ENCODE measurements at places on chromosomes 12 and 14.

DNA sequence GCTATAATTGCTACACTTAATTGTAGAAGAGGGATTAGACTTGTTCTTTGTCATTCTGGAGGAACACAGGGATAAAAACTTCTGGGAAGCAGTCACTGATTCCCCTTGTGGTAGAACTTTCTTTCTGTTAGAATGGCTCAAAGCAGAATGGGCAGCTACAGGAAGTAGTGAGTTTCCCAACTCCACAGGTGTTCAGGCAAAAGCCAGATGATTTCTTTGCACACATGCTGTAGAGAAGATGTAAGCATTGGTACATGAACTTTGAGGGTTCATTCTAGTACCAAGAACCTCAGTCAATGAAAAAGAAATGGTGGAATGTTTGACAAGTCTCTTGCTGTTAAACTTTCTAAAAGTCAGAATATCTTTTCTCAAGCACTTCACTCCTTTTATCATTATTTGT, 4.3 kb downstream of the NDUFA9 start:
- no peak for DNase-seq

DNA sequence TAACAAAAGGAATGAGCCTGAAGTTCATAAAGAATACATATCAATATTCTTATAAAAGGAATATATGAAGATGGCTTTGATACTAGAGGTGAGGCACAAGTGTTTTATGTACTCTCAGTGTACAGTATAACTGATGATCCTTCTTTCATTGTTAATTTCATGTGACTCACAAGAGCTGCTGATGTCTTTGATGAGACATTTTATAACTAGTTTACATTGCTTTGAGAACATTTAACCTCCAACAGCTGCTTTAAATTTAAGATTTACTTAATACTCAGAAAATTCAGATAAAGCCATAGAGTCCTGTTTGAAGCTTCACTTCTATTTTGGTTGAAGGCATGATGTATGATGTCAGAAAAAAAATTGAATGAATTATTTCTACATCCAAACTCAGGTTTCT, 59.8 kb downstream of the WASHC4 start:
- no peak for DNase-seq

- peak; percentile 30 for DNase-seq
Observed at GRCh38 chr12:47870175-47870781, 34.5 kb downstream of the VDR start.

DNA sequence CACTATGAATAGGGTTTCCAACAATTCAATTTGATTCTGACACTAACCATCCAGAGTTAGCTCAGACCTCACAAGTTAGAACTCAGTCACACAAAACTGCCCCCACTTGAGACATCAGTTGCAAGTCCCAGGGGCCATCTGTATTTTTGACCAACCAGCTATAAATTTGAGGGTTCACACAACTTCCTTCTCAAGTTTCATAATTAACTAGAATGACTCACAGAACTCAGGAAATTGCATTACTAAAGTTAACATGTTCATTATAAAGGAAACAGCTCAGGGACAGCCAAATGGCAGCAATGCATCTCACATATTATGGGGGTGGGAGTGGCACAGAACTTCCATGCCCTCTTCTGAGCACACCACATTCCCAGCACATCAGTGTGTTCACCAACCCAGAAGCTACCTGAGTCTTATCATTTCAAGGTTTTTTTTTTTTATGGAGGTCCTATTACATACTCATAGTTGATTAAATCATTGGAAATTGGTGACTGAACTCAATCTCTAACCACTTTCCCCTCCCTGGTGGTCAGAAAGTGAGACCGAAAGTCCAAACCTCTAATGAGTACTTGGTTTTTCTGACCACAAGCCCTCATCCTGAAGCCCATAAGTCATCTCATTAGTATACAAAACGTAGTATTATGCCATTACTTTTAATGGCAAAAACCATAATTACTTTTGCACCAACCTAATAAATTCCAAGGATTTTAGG, 1721.5 kb upstream of the SEL1L start:
- DNase-seq = no peak

DNA sequence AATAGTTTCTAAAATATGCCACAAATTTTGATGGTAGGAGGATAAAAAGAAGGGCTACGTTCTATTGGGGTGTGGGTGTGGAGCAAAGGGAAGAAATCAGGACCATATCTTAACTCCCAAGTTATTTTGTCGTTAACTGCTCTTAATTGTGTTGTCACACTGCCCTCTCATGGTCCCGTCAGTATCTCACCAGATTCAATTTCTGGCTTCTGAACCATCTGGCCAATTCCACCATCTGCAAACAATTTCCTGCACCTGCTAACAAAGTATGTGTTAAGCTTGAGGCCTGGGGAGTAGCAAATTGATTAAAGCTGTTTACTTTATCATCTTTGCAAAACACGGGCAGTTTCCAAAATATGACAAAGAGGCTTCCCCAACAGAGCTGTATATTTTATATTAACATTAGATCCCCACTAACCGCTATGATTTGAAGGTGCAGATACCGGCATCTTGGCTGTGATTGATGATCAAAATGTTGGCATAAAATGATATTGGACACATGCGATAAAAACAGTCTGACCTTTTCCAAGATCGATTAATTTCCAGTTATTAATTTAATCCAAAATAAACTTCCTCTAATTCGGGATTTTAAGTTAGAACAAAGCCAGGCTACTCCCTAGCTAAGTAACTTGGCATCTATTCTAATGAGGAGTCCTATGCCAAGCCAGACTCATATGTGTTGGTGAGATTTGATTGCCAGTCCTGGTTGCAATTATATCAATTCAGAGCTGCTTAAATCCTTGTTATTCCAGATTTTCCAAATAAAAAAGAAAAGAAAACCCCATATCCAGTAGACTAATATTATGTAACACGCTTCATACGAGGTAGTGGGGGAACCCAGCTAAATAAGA, 6.9 kb upstream of the DNM1L start:
- peak; percentile 60 for DNase-seq

GRCh38 chr12:67070307-67070600, 198.9 kb upstream of the CAND1 start:
- peak; percentile 29 for DNase-seq

DNA sequence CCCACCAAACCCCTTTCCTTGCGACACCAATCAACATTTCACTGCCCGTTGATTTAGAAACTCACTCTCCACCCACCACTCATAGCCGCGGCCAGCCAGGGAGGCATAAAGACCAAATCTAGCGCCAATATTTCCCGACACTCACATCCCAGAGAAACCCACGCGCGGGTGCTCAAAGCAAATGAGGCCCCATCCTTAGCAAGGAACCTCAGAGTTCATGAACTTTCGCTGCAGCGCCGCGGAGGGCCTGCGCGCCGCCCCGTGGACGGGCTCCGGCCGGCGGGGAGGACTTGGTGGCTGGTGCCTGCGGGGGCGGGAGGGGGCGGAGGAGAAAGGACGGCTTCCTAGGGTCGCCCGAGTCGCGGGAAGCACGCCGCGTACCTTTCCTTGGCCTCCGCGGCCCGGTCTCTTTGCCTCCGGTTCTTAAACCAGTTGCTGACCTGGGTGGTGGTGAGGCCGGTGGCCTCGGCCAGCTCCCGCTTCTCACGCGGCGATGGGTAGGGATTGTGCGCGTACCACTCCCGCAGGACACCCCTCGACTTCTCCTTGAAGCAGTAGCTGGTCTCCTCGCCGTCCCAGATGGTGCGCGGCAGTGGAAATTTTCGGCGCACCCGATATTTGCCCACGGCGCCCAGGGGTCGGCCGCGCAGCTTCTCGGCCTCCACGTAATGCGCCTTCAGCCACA, 886 bp downstream of the SIX1 start:
- peak; percentile 51 for DNase-seq

- DNase-seq = peak; percentile 10
Observed at GRCh38 chr14:57066887-57067513, 201.7 kb downstream of the EXOC5 start.

DNA sequence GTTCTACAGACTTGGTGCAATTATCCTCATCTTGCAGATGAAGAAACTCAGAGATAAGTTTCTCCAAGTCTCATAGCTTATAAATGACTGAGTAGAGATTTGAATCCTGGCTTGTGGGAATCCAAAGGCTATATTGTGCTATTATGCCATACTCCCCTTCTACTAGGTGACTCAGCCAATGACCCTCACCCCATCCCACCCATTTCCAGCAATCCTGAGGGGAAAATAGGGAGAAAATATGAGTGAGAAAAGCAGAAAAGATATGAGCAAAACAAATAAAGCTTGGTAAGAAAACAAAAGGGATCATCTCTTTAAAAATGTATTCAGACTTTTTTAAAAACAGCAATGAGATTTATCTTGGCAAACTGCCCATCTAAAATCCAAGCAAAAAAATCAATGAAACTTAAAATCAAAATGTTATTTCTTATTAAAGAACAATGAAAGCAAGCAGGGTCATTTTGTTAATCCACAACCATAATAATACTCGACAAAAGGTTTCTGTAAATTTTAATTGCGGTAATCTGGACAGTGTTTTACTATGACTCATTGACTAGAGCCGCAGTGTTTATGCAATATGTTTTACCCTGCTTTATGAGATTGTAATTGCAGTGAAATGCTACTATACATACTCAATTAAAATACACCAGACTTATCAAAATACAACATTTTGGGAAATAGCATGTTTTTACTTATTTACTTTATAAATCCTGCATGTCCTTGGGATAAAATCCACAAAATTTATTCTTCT, 13.1 kb upstream of the LGR5 start:
- peak; percentile 46 for DNase-seq

GRCh38 chr14:81618695-81619094, 85.0 kb upstream of the SEL1L start:
- no peak for DNase-seq

- DNase-seq = no peak
Observed at GRCh38 chr12:73998894-73999293, 538.7 kb upstream of the ATXN7L3B start.

DNA sequence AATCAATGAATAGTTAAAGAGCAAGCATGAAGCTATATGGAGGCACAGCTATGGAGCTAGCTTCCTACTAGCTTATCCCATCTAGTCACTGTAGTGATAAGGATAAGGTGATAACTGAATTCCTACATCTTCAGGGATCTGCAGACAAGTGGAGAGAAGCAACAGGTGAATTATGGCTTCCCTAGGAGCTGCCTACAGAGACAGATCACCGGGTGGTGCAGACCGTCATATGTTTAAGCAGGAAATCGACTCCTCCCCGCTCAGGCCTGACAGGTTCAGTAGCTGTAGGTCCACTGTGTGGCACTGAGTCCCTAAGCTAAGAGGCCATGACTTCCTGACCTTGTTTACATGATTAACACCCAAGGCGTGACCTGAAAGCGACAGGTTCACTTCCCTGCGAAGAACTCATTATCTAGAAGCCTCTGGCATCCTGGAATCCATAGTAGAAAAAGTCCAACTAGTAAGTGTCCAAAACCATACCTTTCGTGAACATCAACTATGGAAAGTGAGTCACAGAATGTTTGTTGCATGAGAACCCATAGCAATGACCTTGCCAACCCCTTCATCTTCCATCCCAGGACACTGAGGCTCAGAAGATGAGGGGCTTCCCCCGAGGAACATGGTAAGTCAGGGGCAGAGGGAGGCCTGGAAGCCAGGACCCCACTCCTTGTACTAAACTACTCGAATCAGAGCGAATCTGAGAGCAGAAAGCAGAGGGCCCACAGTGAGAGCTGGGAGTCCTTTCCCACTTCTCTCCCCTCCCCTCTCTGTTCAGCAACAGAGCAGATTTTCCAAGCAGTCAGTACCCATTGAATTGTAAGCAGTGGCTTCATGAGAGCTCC, 75.4 kb upstream of the CCND2 start:
- no peak for DNase-seq

DNA sequence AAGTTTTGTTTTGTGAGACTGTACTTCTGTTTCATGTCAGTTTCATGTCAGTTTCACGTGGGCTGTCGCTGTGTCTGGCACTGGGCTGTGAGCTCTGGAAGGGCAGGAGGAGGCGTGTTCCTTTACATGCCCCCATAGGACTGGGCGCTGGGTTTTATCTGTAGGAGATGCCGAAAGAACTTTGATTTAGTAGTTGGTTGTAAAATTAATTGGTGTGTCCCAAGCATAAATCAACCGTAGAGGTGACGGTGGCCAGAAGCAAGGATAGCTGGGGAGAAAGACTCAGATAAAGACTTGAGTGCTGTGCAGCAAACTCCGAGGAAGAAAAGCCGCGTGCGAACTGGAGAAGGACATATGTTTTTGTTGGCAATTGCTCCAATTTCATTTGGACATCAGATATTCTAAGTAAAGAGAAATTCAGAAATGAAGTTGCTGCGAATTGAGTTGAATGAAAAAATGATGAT, 182.5 kb downstream of the VRK1 start:
- no peak for DNase-seq

GRCh38 chr12:52423661-52424500, 10.3 kb downstream of the KRT75 start:
- DNase-seq = peak; percentile 37

DNA sequence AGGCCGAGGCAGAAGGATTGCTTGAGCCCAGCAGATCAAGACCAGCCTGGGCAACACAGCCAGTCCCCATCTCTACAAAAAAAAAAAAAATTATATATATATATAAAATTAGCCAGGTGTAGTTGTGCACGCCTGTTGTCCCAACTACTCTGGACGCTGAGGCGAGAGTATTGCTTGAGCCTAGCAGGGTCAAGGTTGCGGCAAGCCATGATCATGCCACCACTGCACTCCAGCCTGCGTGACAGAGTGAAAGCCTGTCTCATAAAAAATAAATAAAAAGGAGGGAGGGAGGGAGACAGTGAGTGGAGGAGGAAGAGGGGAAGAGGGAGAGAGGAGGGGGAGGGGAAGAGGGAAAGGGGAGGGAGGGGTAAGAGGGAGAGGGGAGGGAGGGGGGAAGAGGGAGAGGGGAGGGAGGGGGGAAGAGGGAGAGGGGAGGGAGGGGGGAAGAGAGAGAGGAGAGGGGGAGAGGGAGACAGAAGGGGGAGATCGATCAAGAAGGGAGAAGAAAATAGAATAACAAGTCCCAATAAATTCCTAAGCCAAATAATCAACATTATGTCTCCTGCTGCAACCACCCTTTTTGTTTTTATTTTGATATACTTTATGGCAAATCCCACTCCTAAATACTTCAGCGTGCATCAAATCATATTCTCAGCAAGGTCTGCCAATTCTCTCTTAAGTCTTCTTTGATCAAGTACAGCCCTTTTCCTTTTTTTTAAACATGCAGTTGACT, 163.9 kb downstream of the MED13L start:
- DNase-seq = no peak

DNA sequence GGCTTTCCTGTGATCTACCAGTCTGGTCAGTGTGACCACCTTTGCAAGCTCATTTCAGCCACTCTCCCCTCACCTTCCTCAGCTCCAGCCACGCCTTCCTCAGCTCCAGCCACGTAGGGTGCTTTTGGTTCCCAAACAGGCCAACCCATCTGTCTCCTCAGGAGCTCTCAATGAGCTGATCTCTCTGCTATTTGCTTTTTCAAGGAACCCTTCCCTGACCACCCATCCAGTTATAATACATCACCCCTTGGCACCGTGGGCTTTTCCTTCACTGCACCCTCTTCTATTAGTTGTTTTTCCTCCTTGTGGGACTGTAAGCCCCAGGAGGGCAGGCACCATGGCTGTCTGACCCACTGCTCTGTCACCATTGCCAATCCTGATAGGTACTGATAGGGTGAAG, 2.3 kb upstream of the PRKCH start:
- DNase-seq = no peak

DNA sequence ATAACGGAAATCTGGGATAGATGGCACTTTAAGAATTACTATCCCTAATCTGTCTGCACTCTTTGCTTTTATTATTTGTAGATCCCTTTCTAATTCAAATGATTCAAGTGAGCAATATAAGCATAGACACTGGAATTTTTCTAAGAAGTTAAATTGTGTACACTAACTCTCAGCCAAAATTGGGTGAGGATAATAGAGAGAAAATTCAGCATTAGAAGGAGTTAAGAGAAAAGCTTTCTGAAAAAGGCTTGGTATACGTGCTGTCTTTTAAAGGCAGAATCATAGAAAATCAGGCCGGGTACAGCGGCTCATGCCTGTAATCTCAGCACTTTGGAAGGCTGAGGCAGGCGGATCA, 57.1 kb upstream of the CRACR2A start:
- DNase-seq = no peak
